Testis (tissue), 5 donors: ENCODE measurements at places on chromosomes 4 and X. TPM values are rescaled to one million over a fixed set of nuclear protein-coding genes. Genes with fewer than 3 reads are reported as not detected.

DUSP9 gene
- total RNA-seq = 6.2 TPM

DNA sequence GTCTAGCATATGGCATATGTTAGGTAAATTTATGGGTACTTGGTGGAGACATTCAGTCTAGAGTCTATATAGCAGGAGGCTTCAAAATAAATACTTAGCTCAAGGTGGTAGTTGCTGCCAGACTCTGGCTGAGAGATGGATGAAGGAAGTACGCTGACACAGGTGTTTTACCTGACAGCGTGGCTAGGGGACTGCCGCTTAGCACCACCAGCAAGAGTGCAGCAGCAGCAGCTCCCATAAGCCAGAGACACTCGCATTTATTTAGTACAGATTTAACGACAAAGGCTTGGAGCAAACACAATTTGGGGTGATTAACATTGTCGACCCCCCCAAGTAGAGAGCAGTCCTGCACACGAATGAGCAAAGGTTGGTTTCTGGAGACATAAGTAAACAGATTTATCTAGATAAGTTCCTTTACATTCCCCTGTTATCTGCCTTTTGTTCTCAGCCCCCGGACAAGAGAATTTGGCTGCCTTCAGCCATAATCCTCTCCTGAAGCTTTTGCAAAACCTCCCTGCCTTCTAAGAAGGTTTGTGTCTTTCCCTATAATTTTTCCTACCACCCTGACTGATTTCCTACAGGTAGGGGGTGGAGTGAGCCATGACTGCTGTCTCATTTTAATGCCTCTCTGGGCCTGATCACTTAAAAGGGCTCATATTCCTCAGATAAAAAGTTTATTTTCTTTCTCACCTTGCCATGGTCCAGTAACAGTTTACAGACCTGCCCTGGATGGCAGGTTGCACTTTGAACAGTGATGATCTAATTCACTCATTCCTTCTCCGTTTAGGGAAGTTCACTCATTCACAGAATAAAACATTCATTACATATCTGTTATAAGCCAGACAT lies 64.6 kb downstream of the RHOH start:
- H3K27me3 ChIP-seq = no peaks in the 10 kb centered on the region
- DNase-seq = no peak
- H3K4me3 ChIP-seq = no peak overlapping the region
- H3K4me1 ChIP-seq = no peaks in the 10 kb centered on the region
- no peaks in the 10 kb centered on the region for H3K36me3 ChIP-seq
- H3K27ac ChIP-seq = no peak overlapping the region

SYNPO2 gene
- total RNA-seq = 53.4 TPM

GSPT2 gene
- total RNA-seq = 25.7 TPM

TBL1X gene
- 69.2 TPM for total RNA-seq

PDGFC gene
- 9.4 TPM for total RNA-seq

DNA sequence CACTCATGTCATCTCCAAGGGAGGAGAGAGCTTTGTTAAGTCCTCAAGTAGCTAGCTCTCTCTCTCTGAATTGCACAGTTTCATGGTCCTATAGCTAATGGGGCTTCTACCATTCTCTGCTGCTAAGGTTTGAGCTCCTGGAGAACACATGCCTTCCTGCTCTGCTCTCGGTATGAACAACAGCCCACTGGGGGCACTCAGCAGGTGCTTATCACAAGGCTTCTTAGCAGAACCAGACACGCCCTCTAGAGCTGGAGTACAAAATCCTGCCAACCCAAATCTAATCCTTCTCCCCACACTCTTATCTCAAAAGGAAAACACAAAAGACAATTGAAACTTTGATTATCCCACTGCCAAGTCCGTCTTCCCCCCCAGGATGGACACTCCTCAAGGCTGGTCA lies 176.5 kb downstream of the HS3ST1 start:
- H3K27ac ChIP-seq = no peak overlapping the region
- H3K4me3 ChIP-seq = no peak overlapping the region
- no peak for DNase-seq
- H3K4me1 ChIP-seq = no peaks in the 10 kb centered on the region
- H3K27me3 ChIP-seq = no peaks in the 10 kb centered on the region
- H3K36me3 ChIP-seq = no peaks in the 10 kb centered on the region

DNA sequence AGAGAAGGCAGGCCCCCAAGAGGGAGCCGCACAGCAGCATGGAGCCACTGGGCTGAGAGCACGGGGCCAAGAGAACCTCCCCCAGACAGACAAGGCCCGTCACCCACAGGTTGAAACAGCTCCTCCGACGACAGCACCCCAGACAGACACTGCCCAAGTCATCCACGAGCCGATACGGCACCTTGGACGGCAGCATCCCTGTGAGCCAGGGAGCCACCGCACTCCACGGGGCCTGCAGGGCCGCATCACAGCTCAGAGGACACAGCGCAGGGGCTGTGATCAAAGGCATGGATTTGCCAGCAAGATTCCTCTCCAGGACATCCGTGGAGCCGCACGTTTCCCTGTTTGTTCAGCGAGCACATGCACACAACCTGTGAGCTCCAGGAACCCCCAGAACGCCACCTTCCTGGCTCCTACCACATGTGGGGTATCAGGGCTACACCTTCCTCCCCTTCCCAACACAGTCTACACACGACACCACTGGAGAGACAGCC lies 3.9 kb downstream of the CTBP1 start:
- H3K4me1 ChIP-seq = peaks cover 36% of the 10 kb centered on the region
- no peak overlapping the region for H3K4me3 ChIP-seq
- no peak overlapping the region for H3K27ac ChIP-seq

DNA sequence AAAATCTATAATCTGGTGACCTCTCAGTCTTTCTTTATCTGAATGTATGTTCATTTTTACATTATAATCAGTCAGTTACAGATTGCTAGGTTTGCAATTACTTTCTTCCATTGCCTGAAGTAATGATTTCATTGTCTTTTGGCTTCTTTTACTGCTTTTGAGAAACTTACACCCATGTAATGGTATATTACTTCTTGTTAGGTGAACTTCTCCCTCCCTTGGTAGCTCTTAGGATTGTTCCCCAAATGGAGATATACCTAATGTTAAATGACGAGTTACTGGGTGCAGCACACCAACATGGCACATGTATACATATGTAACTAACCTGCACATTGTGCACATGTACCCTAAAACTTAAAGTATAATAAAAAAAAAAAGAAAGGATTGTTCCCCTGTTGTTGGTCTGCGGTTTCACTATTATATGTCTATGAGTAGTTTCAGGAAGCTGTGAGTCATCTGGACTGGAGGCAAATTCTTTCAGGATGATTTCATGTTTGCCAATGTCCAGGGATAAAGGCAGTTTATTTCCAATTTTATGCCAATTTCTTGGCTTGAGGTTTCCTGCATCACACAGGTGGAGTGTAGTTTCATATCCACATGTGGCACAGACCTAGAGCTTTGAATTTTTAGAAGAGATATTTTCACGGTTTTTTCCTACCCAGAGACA lies 21.8 kb downstream of the SPANXC start:
- no peak overlapping the region for H3K27ac ChIP-seq
- no peak overlapping the region for H3K4me3 ChIP-seq
- H3K4me1 ChIP-seq = no peaks in the 10 kb centered on the region
- H3K27me3 ChIP-seq = no peaks in the 10 kb centered on the region

SMR3B gene
- 4.8 TPM for total RNA-seq

- H3K4me3 ChIP-seq = no peak overlapping the region
- no peak for DNase-seq
- H3K27me3 ChIP-seq = no peaks in the 10 kb centered on the region
- H3K4me1 ChIP-seq = no peaks in the 10 kb centered on the region
- H3K27ac ChIP-seq = no peak overlapping the region
Measured at GRCh38 chrX:30892591-30892990, 3.5 kb upstream of the TAB3 start.

- no peak overlapping the region for H3K4me3 ChIP-seq
- H3K27me3 ChIP-seq = no peaks in the 10 kb centered on the region
Measured at GRCh38 chr4:22897520-22898108, 204.9 kb downstream of the GBA3 start.

GRCh38 chrX:56763556-56764152 lies 34.6 kb downstream of the NBDY start:
- H3K4me3 ChIP-seq = no peak overlapping the region
- no peak overlapping the region for H3K27ac ChIP-seq
- H3K36me3 ChIP-seq = no peaks in the 10 kb centered on the region
- no peaks in the 10 kb centered on the region for H3K4me1 ChIP-seq

TLR10 gene
- not detected for total RNA-seq

FGFBP2 gene
- total RNA-seq = 139 TPM

RAB9B gene
- total RNA-seq = 3.0 TPM

DNA sequence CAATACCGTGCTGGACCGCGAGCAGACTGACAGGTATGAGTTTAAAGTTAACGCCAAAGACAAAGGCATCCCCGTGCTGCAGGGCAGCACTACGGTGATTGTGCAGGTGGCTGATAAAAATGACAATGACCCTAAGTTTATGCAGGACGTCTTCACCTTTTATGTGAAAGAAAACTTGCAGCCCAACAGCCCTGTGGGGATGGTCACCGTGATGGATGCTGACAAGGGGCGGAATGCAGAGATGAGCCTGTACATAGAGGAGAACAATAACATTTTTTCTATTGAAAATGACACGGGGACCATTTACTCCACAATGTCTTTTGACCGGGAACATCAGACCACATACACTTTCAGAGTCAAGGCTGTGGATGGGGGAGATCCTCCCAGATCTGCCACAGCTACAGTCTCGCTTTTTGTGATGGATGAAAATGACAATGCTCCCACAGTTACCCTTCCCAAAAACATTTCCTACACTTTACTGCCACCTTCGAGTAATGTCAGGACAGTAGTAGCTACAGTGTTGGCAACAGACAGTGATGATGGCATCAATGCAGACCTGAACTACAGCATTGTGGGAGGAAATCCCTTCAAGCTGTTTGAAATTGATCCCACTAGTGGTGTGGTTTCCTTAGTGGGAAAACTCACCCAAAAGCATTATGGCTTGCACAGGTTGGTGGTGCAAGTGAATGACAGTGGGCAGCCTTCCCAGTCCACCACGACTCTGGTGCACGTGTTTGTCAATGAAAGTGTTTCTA lies 3.2 kb downstream of the PCDH7 start:
- DNase-seq = no peak
- H3K36me3 ChIP-seq = no peaks in the 10 kb centered on the region
- H3K27me3 ChIP-seq = peaks cover 3% of the 10 kb centered on the region
- H3K4me1 ChIP-seq = peaks cover 12% of the 10 kb centered on the region

TMEM35A gene
- total RNA-seq = 1.6 TPM

ARHGAP6 gene
- total RNA-seq = 5.7 TPM

DNA sequence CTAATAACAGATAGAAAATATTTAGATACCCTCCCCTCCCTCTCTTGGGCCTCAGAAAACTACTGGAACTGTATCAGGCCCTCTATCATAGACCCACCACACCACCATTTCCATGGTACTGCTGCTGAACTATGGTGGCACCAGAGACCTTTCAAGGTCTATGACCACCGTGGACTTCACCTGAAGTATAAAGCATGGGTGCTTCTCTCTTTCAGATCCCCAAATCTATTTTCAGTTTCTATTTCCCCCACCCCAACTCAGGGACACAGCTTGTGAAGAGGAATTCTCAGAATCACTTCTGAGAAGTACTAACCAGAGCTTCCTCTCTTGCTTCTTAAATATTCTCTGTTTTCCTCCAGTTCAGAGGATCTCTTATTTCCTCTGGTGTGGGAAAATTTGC lies 840.8 kb upstream of the HTR2C start:
- H3K4me3 ChIP-seq = no peak overlapping the region
- no peak overlapping the region for H3K27ac ChIP-seq
- no peaks in the 10 kb centered on the region for H3K4me1 ChIP-seq
- no peak for DNase-seq

DNA sequence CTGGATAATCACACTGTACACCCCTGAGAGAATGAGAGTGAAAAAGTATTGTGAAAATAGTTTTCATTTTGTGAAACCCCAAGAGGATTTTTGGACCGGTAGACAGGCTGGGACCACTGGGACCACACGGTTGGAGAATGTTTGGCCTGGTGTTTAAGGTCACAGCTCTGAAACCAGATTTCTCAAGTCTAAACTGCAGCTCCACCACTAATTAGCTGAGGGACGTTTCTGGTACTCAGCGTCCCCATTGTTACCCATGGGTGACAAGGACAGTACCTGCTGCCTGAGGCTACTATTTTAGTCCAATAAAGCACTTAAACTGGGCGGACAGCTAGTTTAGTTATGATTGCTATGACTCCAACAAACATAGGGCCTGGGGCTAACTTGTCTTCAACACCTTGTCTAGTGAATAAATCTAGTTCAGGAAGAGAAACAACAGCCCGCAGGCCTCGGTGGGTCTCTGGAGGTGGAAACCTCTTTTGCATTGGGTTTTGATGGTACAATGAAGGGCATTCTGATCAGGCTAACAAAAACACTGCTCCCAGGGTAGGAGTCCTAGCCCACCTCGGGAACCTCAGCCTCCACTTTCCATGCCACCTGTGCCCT lies 509 bp upstream of the USP11 start:
- H3K27ac ChIP-seq = peak overlapping the region; percentile 99
- H3K4me1 ChIP-seq = peaks cover 3% of the 10 kb centered on the region
- DNase-seq = no peak
- no peaks in the 10 kb centered on the region for H3K27me3 ChIP-seq
- H3K4me3 ChIP-seq = peak overlapping the region; percentile 63

DNA sequence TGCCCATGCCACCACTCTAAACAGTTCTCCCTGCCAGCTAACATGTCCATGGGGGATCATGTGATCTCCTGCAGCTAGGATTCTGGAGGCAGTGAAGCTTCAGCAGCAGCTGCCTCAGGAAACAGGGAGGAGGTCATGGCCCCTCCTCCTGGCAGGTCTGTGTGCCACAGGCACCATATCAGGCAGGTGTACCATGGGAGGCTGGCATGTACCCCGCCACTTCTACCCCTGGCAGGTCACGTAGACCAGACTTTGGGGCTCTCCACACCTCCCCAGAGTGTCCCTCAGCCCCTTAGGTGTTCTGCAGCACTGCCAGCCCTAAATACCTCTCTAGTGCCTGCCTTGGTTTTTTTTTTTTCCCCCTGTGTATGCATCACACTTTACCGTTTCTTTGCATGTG lies 110.5 kb upstream of the FAM47C start:
- H3K4me3 ChIP-seq = no peak overlapping the region
- no peaks in the 10 kb centered on the region for H3K36me3 ChIP-seq
- no peak for DNase-seq
- no peaks in the 10 kb centered on the region for H3K4me1 ChIP-seq

GRCh38 chr4:70842761-70843435 lies 3.2 kb upstream of the GRSF1 start:
- H3K27me3 ChIP-seq = no peaks in the 10 kb centered on the region
- H3K4me1 ChIP-seq = no peaks in the 10 kb centered on the region
- H3K36me3 ChIP-seq = no peaks in the 10 kb centered on the region
- H3K27ac ChIP-seq = no peak overlapping the region
- DNase-seq = no peak
- no peak overlapping the region for H3K4me3 ChIP-seq

GRCh38 chrX:88613338-88613737 lies 133.7 kb upstream of the CPXCR1 start:
- no peaks in the 10 kb centered on the region for H3K36me3 ChIP-seq
- no peaks in the 10 kb centered on the region for H3K4me1 ChIP-seq
- peak overlapping the region; percentile 6 for H3K4me3 ChIP-seq
- no peak overlapping the region for H3K27ac ChIP-seq

GRCh38 chrX:135257469-135257868 lies 5.6 kb downstream of the ETDA start:
- no peak for DNase-seq
- H3K27me3 ChIP-seq = no peaks in the 10 kb centered on the region
- H3K36me3 ChIP-seq = no peaks in the 10 kb centered on the region
- H3K4me1 ChIP-seq = no peaks in the 10 kb centered on the region

TMPRSS11B gene
- total RNA-seq = not detected

GABRE gene
- 9.7 TPM for total RNA-seq
